ENCODE measurements at places on chromosomes 7 and 10.
A peak's percentile ranks its signal among the peaks of the same experiment; 100 is the strongest.

- DNase-seq = no peak
These were observed 60.8 kb downstream of the DLG5 start for GRCh38 chr10:77865580-77866324.

- no peak for DNase-seq
These were observed 674.3 kb downstream of the INHBA start for GRCh38 chr7:41028580-41028979.

DNA sequence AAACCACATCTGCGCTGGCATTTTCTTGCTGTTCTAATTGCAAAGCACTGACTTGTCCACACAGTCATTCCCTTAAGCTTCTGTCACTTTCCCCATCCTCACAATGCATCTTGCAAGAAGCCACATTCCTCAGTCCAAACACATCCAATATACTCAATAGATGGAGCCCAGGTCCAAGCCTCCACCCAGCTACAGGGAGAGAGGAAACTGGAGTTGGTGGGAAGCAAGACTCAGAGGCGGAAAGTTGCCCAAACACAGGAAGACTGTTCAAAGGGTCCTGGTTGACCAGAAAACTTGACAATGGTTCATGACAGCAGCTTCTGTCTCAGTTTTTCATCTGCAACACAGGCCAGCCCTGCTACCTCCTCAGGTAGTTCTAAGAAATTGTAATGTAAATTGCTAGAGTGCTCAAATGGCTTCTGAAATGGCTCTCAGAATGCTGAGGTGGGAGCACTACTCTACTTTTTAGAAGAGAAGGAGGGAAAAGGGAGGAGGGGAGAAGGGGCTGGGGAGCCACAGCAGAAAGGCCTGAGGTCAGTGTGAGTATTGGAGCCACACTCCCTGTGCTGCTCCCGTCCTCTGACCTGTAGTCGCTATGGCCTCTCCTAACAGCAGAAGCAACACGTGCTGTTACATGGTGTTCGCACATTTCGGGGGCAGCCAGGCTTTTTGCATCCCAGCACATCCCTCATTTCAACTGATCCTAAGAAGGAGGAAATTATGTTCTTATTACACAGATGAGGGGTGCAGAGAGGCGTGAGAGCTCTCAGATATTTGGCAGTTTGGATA is 46.9 kb upstream of the GPR26 start:
- DNase-seq = no peak

DNA sequence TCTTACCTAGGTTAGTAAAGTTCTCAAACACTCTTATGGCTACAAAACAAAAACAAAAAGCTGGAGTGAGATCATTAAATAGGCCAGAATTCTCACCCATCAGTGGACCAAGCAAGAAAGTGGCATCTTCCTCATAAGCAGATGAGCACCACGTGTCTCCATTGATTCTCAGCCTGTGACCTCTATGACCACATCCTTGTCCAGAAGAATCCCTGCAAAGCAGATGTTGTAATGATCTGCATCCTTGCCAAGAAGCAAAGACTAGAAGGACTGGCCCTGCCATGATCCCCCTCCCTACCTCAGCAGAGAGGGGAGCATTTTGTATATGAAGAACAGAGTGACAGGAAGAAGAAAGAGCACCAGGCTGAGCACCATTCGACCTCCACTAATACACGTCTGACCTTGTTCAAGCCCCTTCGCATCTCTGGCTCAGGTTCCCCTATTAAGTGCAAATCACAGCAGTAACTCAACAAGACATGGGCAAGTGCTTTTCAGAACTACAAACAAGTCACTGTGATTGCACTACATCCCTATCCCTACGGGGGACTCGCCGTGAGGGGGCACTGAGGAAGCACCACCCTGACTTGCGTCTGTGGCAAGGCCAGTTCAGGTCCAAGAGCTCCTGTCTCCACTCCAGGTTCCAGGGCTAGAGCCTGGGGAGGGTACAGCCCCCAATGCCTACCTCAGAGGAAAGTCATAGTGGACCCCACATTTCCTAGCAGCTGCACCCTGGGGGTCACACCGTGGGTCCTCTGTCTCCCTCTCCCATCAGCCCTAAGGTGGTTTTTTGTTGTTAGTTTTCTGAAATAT is 22.2 kb upstream of the RASSF4 start:
- no peak for DNase-seq

- DNase-seq = no peak
These were observed 4.4 kb upstream of the GLI3 start for GRCh38 chr7:42241424-42241823.

DNA sequence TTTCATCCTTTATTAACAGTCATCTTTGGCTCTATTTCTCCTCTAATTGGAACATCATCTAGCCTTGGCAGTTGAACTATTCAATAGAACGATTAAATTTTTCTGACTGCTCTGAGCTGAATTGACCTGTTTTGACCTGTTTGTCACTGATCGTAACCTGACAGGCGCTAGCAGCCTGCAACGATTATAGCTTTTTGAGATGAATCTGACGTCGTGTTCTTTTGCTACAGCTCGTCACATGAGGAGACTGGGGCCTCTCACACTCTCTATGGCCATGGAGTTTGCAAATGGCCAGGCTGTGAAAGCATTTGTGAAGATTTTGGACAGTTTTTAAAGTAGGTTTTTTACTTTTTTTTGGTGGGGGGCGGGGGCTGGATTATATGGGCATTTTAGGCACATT is 229.8 kb downstream of the FOXP2 start:
- DNase-seq = no peak

GRCh38 chr10:29328983-29329382 is 40.1 kb downstream of the LYZL1 start:
- DNase-seq = no peak

DNA sequence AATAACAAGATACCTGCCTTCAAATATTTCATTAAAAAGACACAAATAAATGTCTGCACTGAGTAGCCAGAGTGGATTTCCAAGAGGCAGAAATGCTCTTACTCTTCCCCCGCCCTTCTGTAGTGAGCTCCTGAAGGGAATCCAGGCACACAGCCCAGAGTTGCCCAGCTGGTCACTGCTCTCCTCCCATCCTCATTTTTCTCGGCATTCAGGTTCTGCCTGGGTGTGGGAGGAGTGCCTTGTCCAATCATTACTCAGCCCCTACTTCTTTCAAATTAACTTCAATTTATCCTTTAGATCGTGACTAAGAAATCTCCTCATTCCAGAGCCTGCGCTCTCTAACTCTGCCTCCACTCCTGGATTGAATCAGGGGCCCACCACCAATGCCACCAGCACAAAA is 12.2 kb downstream of the CCDC6 start:
- DNase-seq = peak; percentile 79

- no peak for DNase-seq
These were observed 185.2 kb downstream of the WDR37 start for GRCh38 chr10:1241322-1241890.

- no peak for DNase-seq
These were observed 271.9 kb downstream of the PLXDC2 start for GRCh38 chr10:20088061-20088701.

DNA sequence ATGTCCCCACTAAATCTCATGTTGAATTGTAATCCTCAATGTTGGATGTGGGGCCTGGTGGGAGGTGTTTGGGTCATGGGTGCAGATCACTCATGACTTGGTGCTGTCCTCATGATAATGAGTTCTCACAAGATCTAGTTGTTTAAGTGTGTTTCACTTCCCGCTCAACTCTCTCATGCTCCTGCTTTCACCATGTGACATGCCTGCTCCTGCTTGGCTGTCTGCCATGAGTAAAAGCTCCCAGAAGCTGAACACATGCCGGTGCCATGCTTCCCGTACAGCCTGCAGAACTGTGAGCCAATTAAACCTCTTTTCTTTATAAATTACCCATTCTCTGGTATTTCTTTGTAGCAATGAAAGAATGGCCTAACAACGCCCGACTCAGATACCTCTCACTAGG is 6.2 kb upstream of the PSTK start:
- peak; percentile 53 for DNase-seq

- DNase-seq = no peak
These were observed 61.4 kb upstream of the PPP1R3C start for GRCh38 chr10:91694170-91694794.

- no peak for DNase-seq
These were observed 33.6 kb downstream of the ST7 start for GRCh38 chr7:116986611-116987565.

GRCh38 chr10:92699193-92699517 is 9.4 kb downstream of the HHEX start:
- DNase-seq = no peak

DNA sequence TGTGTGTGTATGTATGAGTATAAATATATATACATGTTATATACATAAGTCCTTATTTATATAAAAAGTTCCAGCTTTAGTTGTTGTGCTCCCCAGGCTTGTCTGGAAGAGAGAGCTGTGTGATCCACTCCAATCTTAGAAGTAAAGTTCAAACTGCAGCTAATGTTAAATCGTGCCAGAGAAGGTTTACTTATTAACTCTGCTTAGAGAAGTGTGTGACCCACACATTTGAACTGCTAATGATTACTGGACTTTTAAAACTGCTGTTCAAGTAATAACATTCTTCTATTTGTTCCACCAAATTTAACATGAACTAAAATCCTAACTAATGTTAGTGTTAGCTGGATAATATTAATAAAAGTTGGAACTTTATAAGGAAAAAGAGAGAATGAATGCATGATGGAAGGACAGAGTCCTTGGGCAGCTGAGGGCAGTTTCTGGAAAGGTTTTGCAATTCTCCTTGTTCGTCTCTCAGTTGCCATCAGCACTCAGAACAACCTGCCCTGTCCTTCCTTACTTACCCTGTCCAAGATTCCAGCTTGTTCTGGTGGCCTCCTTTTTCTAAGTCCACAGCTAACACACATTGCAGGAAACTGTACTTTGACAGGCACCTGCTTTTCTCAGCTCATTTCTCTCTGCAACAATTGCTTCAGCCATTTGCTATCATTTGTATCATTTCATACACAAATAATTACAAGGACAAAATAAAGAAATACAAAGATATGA is 162.6 kb downstream of the FAM107B start:
- no peak for DNase-seq

GRCh38 chr7:151330661-151331060 is 11.0 kb upstream of the NUB1 start:
- DNase-seq = no peak

DNA sequence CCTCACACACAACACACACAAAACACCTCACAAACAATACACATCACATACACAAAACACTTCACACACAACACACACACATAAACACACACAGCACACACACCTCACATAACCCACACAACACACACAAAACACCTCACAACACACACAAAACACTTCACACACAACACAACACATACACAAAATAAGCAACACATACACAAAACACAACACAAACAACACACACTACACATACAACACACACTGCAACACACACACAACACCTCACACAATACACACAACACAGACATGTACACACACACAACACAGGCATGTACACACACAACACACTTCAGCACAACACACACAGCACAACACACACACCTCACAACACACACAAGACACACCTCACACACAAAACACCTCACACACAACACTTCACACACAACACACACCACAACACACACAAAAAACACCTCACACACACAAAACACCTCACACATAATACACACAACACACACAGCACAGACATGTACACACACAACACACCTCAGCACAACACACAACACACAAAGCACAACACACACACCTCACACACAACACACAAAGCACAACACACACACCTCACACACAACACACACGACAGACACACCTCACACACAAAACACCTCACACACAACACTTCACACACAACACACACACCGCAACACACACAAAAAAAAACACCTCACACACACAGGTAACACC is 107.5 kb downstream of the TNS3 start:
- peak; percentile 17 for DNase-seq

GRCh38 chr7:83541187-83541960 is 107.6 kb downstream of the SEMA3E start:
- DNase-seq = no peak

GRCh38 chr10:121368347-121369025 is 229.8 kb downstream of the FGFR2 start:
- DNase-seq = no peak

GRCh38 chr7:18132811-18133210 is 105.2 kb upstream of the PRPS1L1 start:
- no peak for DNase-seq

- no peak for DNase-seq
These were observed 20.3 kb downstream of the SMURF1 start for GRCh38 chr7:99123571-99124033.

DNA sequence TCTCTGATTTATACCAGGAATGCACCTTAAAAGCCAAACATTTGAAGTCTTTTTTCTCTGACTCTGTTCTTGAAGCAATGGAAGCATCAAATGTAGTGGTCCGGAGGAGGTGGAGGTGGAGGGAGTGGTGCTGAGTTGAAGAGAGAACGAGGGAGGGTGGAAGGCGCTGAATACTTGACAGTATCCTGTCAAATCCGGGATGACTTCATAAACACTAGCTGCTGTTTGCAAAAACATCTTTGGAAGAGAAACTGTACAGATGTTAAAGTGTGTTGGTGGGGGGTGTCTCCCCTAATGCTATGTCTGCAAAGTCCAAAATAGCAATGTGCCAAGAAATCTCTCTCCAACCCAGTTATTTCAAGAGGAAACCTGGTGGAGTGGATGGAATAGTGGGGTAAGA is 328.5 kb upstream of the AUTS2 start:
- DNase-seq = no peak

DNA sequence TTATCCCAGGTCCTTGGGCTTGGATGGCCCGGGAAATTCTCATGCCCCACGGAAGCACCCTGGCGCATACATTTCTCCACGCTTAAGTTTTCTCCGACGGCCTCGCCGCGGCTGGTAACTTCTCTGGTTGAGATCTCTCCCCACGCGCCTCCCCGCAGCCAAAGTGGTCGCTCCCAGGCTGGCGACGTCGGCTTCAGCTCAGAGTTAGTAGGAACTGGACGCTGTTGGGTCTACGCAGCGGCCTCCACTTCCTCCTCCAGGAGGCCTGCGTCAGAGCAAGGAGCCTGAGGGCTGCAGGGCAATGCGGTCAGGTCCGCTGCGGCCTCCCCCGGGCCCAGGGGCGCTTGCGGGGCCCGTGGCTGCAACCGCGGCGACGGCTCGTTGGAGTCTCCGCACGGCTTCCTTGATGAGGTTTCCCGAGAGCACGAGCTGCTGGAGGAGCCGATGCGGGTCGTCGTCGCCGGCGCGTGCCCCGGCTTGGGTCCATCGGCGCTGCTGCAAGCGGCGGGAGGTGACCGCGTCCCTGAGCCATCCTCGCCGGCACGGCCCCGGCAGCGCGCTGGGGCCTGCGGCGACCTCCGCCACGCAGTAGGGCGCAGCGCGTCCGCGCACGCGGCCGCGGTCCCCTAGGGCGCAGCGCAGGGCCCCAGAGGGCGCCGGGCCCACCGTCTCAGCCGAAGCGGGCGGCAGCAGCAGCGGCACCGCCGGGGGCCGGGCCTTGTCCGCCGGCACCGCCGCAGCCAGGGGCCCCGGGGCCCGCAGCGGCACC is 744 bp downstream of the FRAT2 start:
- peak; percentile 82 for DNase-seq

GRCh38 chr10:15842556-15843169 is 17.6 kb downstream of the MINDY3 start:
- DNase-seq = no peak

All from aorta (tissue), 5 donors.